Left lobe of liver (tissue), 2 donors: ENCODE measurements at places on chromosomes 12 and 14. TPM values are rescaled to one million over a fixed set of nuclear protein-coding genes. Genes with fewer than 3 reads are reported as not detected.
A peak's percentile ranks its signal among the peaks of the same experiment; 100 is the strongest.

The TAS2R30 gene
- 1.4 TPM for total RNA-seq

The NANOG gene
- total RNA-seq: 0.70 TPM

The CCDC197 gene
- total RNA-seq: not detected

The PPP4R4 gene
- 0.28 TPM for total RNA-seq

The OTOGL gene
- total RNA-seq: 0.03 TPM

DNA sequence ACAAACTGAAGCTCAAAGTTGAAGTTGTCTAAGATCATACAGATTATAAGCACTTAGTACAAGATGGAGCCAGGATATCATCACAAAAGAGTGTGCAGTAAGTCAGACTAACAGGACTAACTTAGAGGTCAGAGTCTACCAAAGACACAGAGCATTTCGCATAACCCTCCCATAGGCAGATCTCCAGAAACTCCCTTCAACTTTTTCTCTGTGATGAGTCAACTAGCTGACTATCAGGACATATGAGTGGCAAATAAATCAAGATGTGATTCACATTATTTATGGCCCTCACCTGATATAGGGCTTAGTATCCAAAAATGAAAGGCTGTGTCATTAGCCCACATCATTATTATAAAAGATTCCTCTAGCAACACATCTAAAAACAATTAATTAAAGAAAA is 484.6 kb downstream of the GALC start:
- DNase-seq: no peak

DNA sequence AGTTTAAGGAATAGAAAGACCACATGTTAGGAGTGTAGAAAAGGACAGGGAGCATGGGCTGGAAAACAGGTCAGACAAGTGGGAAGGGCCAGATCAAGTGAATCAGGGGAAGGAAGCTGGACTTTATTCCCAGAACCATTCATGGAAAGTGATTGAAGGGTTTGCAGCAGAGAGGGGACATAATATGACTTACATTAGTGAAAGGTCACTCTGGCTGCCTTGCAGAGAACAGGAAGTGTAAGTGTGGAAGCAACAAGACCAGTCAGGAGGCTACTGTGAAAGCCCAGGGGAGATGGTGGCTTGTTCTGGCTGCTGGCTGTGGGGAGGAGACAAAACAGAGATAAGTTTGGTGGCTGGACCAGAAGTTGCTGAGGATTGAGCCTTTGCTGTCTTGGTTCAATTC is 69.1 kb downstream of the VCPKMT start:
- DNase-seq: no peak

DNA sequence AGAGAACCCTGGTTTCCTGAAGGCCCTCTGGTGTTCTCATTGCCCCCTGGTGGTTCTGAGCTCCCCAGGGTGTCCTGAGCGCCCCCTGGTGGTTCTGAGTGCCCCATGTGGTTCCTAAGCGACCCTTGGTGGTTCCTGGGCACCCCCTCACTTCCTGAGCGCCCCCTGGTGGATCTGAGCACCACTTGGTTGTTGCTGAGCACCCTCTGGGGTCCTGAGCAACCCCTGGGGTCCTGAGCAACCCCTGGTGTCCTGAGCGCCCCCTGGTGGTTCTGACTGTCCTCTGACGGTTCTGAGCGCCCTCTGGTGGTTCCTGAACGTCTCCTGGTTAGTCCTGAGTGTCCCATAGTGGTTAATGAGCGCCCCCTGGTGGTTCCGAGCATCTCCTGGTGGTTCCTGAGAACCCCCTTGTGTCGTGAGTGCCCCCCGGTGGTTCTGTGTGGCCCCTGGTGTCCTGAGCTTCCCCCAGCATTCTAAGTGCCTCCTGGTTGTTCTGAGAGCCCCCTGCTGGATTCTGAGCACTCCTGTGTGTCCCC is 568.3 kb downstream of the TMEM121 start:
- no peak for DNase-seq

GRCh38 chr14:83873669-83874068 is 1656.3 kb upstream of the FLRT2 start:
- DNase-seq: no peak

GRCh38 chr14:38209572-38210557 is 2.2 kb downstream of the SSTR1 start:
- DNase-seq: peak; percentile 52

GRCh38 chr12:133203344-133204263 is 22.3 kb downstream of the ZNF268 start:
- DNase-seq: no peak

- DNase-seq: no peak
These were observed 13.1 kb upstream of the MMP17 start for GRCh38 chr12:131815131-131815530.

DNA sequence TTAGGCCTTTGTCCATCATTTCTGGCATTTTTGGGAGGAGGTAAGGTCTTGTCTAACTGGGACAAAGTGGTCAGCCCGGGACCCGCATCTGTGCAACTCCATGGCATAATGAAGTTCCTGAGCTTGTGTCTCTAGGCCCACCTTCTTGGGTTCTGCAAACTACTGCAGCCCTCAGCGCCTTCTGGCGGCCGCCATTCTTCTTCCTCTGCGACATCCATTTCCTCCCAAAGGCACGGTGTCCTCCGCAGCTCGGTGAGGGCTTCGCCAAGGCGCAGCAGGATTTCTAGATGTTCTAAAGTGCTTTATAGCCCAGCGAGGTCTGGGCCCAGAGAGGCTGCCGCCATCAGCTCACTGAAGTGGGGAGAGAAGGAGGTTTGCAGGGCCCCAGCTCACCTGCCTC is 134.4 kb upstream of the OR4E1 start:
- DNase-seq: no peak

DNA sequence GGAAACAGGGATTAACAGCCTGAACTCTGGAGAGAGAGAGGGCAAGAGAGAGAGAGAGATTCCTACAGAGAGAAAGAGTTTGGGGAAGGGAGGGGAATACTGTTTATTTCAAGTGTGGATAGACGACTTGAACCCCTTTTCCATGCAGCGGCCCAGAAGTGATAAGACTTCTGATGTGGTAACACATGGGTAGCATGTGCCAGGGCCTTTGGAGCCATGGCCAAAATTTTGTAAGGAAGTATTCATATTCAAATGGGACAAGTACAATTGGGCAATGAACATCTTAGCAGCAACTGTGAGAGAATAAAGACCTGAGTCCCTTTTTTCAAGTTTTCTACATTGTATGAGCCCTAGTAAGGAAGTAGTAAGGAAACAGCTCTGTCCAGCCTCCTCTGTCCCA is 42.4 kb upstream of the CCDC196 start:
- DNase-seq: no peak
